ENCODE measurements at places on chromosomes 7 and 10.
A peak's percentile ranks its signal among the peaks of the same experiment; 100 is the strongest.

DNA sequence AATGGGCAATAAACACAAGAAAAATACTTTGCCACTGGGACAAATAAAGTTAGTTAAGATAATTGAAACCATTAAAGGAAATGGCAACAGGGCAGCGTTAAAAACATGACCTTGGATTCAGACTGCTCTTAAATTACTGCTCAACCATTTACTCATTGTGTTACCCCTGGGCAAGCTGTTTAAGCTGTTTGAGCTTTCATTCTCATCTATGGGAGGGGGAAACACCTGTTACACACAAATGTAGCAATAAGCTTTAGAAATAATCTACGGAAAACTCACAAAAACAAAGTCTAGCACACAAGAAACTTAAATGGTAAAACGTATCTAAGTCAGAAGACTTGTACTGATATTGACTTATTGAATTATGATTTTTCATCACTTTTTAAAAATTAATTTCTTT lies 137.1 kb downstream of the KMT2E start:
- DNase-seq, result no peak

- DNase-seq, result no peak
Observed at GRCh38 chr10:29482591-29483431, 152.0 kb downstream of the SVIL start.

DNA sequence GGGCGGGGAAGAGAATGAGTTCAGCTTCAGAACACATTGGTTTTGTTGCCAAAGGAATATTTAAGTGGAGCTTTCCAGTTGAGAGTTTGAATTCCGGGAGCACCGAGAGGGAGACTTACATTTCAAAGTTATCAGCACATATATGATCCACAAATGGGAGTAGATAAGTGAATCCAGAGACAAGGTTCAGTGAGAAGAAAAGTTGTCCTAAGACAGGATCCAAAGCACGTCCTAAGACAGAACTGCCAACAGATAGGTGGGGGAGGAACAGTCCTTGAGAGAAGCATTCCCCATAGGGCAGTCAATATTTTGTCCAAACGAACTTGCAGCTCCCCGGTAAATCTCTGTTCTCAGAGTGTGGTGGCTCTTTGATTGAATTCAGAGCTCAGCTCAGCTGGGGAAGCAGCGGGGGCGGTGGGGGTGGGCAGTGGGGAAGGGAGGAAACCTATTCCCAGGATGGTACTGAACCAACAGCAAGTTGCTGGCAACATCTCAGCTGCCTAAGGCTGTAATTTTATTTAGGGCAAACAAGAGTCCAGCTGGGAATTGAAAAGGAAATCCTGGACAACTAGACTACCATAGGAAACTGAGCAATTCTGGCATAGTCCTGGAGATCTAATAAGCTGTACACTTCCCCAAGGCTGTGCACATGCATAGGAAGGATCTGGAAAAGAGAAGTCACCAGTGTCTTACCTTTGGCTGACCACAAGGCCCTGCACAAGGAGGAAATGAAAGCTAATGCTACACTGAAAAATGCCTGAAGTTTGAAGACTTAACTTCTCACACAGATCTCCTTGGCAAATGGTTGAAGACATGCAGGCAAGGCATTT lies 94.2 kb upstream of the CXCL12 start:
- no peak for DNase-seq

GRCh38 chr10:12465385-12466136 lies 116.2 kb downstream of the CAMK1D start:
- no peak for DNase-seq

- no peak for DNase-seq
Observed at GRCh38 chr10:24751716-24752115, 28.0 kb upstream of the ARHGAP21 start.

GRCh38 chr10:75347186-75347585 lies 54.4 kb downstream of the ZNF503 start:
- no peak for DNase-seq

GRCh38 chr7:128874140-128875031 lies 11.7 kb downstream of the ATP6V1F start:
- no peak for DNase-seq

DNA sequence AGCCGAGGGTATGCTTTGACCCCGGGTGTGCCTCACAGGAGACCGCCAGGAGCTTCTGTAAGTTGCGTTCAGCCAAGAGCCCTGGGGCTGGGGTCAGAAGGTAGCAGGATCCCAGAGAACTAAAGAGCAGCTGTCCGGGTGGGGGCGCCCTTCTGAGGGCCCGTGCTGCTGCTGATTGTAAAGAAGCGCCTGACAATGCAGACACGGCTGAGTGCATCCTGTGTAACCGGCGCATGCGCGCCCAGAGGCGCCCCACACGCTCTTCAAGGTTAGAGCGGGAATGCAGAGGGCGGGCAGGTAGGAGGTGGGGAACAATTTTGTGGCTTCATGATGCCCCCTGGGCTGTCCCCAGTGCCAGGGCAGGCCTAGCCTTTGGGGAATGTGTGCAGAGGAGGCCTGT lies 210.2 kb upstream of the CTBP2 start:
- no peak for DNase-seq

DNA sequence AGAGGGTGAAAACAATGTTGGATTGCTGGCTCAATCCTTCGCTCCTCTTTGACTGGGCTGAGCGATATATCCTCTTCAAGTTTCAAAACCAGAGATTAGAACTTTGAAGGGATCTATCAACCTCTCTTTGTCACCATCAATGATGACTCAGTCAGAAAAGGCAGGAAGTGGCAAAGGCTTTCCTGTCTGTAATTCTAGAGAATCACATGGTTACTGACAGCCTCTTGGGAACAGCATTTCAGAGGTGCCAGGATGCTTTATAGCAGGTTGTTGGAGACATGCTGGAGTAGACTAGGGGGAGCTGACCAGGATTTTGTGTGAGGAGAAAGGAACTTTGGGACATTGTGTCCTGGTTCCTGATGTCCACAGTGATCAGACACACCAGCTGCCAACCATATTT lies 81.3 kb downstream of the PRKCQ start:
- DNase-seq, result peak; percentile 35

GRCh38 chr7:114107522-114107921 lies 188.7 kb upstream of the PPP1R3A start:
- DNase-seq, result no peak

DNA sequence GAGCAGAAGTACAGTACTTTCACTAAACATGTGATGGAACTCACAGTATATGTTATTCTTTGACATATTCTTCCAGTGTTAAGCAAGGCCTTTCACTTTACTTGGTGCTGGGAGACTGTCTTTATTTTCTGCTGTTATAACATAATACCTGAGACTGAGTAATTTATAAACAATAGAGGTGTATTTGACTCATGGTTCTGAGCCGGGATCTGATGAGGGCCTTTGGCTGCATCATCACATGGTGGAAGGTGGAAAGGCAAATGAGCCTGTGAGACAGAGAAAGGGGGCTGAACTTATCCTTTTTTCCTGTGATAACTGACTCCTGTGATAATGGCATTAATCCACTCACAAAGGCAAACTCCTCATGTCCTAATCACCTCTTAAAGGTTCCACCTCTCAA lies 1.4 kb downstream of the SUPV3L1 start:
- DNase-seq, result peak; percentile 21

DNA sequence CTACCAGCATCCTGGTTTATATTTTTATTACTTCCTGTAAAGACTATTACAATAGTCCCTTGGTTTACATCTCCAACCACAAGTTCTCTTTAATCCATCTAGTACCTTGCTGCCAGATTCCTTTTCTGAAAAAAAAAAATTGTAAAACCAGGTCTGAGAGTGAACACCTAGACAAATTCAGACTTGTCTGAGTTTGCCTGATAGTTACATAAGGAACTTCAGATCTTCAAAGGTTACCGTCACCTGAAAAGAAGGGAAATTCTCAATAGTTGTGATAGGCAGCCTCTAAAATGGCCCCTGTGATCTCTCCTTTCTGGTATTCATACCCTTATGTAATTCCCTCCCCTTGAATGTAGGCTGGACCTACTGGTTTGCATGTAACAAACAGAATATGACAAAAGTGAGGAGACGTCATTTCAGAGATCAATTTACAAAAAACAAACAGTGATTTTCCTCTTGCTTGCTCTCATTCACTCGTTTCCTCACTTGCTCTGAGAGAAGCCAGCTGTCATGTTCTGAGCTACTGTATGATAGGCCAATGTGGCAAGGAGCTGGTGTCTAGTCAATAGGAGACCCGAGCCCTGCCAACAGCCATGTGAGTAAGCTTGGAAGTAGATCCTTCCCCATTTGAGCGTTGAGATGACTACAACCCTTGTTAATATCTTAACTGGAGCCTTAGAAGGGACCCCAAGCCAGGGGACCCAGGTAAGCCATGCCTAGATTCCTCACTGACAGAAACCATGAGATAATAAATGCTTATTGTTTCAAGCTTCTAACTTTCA lies 110.9 kb upstream of the LSM8 start:
- peak; percentile 91 for DNase-seq

- DNase-seq, result no peak
Observed at GRCh38 chr10:131513901-131514300, 202.4 kb upstream of the TCERG1L start.

DNA sequence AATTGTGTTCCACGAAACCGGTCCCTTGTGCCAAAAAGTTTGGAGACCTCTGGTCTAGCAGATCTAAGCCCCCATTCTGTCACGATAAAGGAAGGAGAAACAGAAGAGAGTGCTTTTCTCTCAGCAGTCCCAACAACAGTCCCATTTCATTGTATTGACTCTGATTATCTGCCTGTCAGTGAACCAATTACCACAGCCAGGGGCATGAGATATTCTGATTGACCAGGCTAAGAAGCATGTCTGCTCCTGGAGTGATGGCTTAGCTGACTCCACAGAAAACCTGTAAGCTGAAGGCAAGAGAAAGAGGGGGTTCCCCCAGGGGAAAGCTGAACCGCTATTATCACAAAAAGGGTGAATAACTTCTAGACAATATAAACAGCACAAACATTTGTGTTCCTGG lies 765.4 kb downstream of the SORCS1 start:
- no peak for DNase-seq

DNA sequence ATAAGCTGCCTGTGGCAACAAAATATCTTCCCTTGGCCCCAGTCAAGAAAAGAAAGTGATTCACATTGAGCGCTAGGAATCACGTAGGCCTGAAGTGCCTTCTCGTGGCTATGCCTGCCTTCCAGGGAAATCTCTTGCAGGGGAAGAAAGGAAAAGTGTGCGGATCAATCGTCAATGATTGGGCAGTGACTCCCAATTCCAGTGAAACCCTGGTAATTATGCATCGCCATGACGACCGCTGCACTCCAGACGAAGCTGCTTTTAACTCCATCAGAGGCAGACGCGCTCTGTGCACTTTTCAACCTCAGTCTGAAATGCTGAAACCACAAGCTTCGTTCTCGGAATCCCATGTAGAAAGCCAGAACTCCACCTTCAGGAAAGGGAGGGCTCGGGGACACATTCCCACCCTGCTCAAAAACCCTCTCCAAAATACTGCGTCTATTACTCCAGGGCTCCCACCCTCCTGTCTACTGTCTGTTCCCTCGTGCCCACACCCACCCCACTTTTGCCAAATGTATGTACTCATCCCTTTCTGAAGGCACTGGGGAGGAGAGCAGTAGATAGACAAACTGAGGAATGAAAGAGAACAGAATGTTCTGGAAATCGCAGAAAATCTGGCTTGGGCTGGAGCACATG lies 24.2 kb upstream of the PRKAG2 start:
- DNase-seq, result no peak

GRCh38 chr10:22228167-22228938 lies 10.5 kb upstream of the EBLN1 start:
- DNase-seq, result no peak

DNA sequence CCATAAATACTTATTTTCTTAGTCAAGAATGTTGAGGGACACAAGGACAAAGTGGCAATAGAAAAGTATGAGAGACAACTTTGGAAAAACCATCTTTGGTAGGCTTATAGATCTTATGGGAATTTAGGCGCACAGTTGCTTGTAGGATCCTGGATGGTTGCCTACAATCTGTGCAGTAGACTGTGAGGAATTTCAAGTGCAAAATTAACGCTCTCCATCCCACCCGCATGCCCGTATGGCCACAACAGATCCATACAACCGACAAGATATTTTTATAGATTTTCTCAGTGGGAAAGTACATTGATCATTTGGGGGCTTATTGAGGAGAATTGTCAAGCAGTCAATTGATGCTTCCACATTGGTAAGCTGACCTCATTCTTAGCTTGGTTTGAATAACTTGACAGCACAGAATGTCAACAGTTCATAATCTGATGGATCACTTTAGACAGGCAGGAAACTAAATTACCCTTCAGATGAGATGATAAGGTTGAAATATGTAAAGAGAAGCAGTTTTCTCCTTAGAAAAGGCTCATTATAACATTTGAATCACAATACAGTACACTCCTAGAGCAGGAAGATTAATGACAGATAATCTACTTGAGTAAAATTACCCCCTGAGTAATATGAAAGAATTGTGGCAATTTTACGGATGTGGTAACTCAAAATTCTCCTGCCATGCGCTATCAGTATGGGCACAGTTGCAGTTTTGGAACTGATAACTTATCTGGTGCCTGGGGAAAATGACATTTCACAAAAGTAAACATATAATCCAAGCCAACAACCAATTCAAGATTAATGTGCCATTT lies 479.7 kb downstream of the KIF20B start:
- no peak for DNase-seq

- DNase-seq, result no peak
Observed at GRCh38 chr7:4882169-4883032, 1.1 kb downstream of the RADIL start.

- DNase-seq, result no peak
Observed at GRCh38 chr7:97117035-97117371, 495 bp upstream of the SDHAF3 start.

DNA sequence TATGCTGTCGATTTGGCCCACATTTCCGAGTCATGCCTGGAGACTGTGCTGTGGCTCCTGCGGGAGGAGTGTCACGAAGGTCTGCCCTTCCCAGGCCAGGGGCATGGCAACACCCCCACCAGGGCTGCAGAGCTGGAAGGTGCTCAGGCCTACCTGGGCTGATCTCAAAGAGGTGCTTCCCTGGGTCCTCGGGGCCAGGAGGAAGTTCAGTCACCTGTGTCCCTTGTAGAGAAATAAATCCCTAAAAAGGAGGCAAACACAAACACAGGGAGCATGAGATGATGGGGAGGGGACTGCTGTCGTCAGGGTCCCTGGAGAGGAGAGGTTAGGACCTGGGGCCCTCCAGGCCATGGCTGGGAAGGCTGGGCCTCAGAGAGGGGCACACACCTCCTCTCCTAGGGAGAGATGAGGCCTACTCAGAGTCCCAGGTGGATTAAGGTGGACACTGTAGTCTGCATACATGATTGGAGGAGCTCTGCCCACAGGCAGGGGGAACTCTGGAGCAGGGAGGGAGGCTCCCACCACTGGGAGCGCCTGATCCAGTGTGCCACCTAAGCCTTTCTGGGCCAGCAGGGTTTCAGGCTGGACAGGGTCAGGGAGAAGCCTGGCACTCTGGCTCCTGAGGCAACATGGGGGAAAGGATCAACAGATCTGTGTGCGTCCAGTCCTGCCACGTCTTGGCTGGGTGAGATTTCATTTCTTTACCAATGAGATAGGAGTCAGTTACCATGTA lies 49.4 kb downstream of the ARHGAP22 start:
- DNase-seq, result no peak
